ENCODE measurements at places on chromosomes 4 and X.

GRCh38 chr4:152678841-152679240 is 956 bp downstream of the TMEM154 start:
- DNase-seq: no peak

DNA sequence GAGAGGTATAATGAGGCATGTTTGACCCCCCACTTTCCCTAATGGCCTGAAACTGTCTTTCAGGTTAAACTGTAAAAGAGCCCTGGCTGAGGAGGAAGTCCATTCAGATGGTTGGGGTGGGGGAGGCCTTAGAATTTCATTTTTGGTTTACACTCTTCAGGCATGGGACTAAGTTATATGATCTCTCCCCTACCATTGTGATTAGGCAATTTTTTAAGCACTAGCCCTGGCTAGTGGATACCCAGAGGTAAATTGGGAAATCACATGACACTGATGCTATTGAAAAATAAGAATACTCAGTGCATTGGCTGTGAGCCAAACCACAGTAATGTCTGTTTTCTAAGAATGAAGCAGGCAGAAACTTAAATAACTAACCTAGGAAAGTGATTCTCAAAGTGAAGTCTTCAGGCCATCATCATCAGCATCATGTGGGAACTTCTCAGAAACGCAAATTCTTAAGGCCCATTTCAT is 149.7 kb downstream of the RRAGB start:
- no peak for DNase-seq

GRCh38 chr4:24468071-24468470 is 116.3 kb downstream of the DHX15 start:
- no peak for DNase-seq

GRCh38 chr4:24411299-24411698 is 173.1 kb downstream of the DHX15 start:
- DNase-seq: no peak

DNA sequence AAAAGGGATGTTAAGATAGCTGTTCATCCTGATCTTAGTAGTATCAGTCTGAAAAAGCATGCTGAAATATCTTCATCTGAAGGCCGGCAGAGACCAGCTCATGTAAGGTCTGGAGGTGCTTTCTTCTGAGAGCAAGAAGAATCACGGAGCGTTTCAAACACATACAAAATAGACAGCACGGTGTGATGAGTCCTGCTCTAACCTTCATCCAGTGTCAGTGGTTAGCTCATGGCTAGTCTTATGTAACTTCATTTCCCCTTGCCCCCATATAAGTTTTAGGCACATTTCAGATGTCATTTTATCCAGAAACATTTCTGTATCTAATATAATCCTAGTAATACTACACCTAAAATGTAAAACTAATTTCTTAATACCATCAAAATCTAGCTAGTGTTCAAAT is 27.8 kb downstream of the ADD1 start:
- DNase-seq: no peak

DNA sequence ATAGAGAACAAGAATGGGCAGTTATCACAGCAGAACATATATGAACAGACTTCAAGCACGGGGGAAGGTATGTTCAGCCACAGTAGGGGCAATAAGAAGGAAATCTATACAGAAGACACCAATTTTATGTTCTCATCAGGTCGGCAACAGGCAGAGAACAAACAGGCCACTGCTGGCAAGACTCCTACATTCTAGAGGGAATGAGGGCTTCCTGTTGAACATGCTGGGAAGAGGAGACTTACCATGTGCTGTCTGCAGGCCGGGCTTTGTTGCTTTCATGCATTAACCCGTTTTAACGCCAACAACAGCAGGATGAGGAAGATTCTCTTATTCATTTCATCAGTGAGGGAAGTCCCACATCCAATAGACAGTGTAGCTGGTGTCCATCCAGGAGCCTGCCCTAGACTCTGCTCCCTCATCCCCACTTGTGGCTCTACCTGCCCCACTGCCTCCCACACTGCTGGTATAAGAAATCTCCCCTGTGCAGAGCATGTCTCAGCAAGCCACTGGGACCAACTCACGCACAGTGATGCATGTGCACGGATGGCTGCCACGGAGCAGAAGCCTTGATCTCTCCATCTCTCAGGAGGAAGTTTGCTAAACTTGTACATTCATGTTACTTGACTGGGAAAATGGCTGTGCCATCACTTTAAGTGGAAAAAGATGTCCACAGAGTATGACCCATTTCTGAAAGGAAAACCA is 84.5 kb downstream of the ACOX3 start:
- no peak for DNase-seq

GRCh38 chr4:113587156-113587555 is 174.4 kb downstream of the CAMK2D start:
- DNase-seq: no peak

- DNase-seq: no peak
Measured at GRCh38 chr4:123516576-123516975, 120.0 kb downstream of the SPRY1 start.

DNA sequence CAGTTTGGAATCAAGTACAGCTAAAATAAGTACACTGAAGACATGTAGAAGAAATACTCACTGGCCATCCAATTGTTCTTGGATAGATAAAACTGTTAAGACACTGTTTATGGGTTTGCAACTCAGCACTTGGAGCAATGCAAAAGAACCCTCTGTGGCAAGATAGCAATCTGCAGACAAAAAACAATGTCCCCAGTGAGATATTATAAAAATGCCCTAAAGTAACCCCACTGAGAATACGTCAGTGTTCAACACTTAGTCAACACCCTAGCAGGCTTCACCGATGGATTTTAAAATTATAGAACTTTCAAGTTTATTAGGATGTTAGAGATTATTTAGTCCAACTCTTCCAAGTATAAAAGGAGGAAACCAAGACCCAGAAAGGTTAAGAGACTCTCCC is 47.5 kb upstream of the NDP start:
- no peak for DNase-seq

DNA sequence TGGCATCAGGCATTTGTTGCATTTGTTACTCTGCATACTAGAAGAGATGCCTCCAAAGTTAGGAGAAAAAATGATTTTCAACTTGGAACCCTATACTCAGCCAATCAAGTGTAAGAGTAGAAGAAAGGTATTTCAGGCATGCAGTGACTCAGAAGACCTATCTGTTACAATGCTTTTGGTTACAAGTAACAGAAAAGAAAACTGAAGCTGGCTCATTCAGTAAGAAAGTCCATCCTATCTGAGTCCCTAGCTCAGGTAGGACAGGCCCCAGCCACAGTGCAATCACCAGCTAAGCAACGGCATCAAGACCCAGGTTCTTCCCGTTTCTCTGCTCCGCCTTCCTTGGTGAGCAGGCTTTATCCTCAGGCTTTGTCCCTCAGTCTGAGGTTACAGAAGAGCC is 23.3 kb downstream of the MECP2 start:
- DNase-seq: no peak

DNA sequence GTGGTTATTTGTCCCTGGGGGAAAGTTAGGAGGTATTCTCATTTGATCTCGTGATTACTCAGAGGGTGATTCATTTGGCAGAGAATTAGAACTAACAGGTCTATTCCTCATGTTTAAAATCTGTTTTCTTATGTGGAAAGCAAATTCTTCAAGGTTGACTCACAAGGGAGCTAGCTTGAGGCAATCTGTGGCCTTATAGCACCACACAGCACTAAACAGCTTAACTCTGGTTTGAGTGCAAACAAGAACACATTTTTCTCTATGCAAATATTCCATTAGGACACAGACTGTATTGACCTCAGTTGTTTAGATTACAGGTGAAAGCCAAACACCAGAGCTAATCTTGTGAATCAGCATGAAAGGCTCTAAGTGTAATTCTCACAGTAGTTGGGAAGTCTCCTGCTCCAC is 694.4 kb upstream of the POU3F4 start:
- DNase-seq: no peak

GRCh38 chr4:117515921-117516320 is 430.5 kb upstream of the TRAM1L1 start:
- no peak for DNase-seq

- no peak for DNase-seq
Measured at GRCh38 chrX:19443869-19444526, 71.3 kb downstream of the MAP3K15 start.

- no peak for DNase-seq
Measured at GRCh38 chr4:35252866-35253265, 991.4 kb downstream of the ARAP2 start.

GRCh38 chr4:40199999-40200874 is 3.4 kb downstream of the RHOH start:
- peak; percentile 55 for DNase-seq

GRCh38 chrX:77628294-77629025 is 157.6 kb downstream of the ATRX start:
- DNase-seq: no peak

DNA sequence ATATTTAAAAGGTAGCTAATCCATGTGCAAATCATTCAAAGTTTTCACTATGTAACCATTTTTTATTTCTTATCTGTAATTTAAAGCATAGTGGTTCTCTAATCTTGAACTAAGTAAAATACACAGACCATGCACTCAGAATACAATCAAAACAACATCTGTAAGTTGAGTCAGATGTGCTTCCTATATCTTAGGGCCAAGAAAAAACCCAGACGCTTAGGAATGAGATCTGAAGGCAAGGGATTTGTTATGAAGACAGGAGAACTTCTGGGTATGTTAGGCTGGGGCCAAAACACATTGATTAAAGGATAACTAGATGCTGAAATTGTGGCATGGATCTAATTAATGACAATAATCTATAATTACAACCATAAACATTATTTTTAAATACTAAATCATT is 120.3 kb downstream of the PDE5A start:
- no peak for DNase-seq

GRCh38 chrX:138754861-138755260 is 43.3 kb upstream of the FGF13 start:
- DNase-seq: no peak

GRCh38 chr4:186981161-186981560 is 257.5 kb upstream of the FAT1 start:
- DNase-seq: no peak

- no peak for DNase-seq
Measured at GRCh38 chr4:123924536-123924935, 527.9 kb downstream of the SPRY1 start.

DNA sequence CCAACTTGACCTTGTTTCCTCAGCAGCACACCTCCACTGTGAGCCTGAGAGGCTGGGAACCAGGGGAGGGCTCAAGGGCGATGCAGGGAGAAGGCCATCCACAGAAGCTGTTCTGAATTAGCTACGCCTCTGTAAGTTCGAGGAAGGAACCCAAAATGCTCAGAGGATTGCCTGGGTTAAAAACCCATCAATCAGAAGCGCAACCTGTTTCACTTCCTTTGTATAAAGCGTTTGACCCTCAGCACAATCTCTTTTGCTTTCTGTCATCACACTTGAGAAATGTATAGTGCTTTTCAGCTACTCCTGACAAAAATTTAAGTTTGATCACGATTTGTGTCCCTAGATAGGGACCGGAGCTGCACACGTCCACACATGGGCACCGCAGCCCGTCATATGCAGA is 48.0 kb upstream of the MAP3K15 start:
- DNase-seq: no peak

GRCh38 chr4:121801715-121802075 is 572 bp downstream of the EXOSC9 start:
- no peak for DNase-seq

GRCh38 chr4:89829470-89830138 is 7.4 kb downstream of the SNCA start:
- no peak for DNase-seq

DNA sequence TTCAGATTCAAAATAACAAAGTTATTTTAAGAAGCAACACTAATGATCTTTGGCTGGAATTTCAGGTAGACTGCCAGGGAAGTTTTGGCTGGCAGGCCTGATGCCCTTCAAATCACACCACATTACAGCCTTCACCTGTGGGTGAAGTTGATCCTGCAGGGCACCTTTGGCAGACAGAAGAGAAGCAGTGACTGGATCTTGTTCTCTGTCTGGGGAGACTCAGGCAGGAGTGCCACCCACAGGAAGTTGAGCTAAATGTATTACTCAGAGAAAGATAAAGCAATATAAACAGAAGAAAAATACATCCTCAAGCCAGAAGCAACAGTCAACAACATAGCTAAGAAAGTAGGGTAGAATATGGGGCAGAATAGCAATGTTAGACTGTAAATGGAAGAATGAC is 12.8 kb upstream of the CFAP299 start:
- DNase-seq: no peak

GRCh38 chrX:41686788-41687187 is 2.0 kb upstream of the GPR34 start:
- DNase-seq: no peak

DNA sequence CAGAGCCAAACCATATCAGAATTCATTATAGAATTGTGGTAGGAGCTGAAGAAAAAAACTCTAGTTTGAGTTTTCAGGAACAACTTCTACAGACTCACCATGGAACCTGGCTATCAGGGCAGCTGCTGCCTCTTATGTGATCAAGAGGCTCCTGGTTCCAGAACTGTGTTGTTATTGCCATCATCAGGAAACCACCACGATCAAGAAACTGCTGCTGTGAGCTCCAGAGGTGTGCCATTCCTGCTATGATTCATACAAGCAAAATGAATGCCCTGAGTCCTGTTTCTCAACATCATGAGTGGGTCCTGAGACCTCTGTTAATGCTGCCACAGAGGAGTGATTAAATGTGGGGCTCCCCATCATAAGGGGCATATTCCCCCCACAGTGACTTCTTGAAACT is 43.7 kb downstream of the TASL start:
- no peak for DNase-seq

GRCh38 chr4:90127223-90127705 is at the start of gene CCSER1:
TSS of gene CCSER1 (plus strand) at chr4:90127394.
- peak; percentile 5 for DNase-seq

DNA sequence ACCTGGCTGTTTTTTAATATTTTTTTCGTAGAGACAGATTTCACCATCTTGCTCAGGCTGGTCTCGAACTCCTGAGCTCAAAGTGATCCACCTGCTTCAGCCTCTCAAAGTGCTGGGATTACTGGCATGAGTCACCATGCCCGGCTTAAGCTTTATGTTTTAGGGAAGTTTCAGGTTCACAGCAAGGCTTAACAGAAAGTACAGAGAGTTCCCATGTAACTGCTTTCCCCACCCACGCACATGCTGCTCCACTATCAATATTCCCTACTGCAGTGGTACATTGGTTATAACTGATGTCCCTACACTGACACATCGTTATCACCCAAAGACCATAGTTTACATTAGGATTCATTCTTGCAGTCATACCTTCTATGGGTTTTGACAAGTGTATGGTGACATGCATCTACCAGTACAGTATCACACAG is 62.7 kb downstream of the PRPS1 start:
- DNase-seq: no peak

DNA sequence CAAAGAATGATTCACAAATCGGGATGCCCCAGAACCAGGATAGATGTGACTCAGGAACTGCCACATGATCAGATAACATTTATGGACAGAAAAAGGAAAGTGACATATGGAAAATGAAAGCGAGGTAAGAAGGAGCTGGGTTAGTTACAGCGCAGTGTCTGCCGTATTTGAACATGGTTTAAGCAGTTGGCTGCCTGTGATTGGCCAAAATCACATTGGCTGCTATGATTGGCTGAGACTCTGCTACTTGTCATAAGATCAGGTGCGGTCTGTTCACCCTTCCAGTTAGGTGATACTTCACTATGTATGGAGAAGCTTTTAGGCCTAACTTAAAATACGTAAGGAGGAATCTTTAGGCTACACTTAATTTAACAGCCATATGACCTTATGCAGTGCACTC is 322.7 kb upstream of the HAND2 start:
- no peak for DNase-seq

- DNase-seq: no peak
Measured at GRCh38 chr4:53671757-53672156, 80.5 kb upstream of the LNX1 start.

Measured in activated CD8-positive, alpha-beta memory T cell treated with anti-CD3 and anti-CD28 coated beads for 1 hour (primary cell).